ENCODE measurements at places on chromosomes 2 and 18.
A peak's percentile ranks its signal among the peaks of the same experiment; 100 is the strongest.

DNA sequence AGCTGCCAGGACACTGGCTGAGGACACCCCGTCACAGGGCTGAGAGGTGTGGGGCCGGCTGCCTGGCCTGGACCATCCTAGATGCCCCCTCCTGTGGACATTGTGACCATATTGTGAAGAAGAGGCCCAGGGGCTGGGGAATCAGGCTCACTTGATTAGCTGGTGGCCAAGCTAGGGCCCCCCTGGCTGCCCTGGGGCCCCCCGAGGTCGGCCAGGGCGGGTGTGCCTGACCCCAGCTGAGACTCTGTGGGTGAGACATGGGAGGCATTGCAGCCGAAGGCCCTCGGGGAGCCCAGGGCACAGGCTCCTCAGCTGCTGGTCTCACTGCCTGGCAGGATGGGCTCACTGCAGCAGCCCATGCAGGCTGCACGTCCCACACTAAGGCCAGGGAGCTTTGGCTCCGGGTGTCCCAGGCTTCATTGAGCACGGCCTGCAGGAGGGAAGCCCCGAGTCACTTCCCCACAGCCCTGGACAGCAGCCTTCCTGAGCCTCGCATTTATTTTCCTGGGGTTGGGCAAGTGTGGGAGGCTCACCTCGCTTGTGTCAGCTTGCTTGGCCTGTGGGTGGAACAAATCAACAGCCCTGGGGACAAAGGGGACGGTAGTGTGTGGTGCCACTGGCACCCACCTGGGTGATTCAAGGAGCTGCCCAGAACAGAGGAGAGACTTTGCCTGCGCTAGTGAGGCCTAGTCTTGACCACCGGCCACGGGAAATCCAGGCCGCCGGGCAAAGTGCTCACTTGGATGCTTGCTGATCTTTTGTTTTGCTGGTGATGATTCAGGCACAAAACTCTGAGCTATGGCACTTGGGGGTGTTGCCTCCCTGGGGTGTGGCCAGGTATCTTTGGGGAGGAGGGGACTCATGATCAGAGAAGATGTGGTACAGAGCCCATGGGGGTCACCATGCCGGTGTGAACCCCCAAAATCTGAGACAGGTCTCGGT, 1.3 kb downstream of the GAL3ST2 start:
- DNase-seq: no peak

- DNase-seq: no peak
These were observed 200.7 kb downstream of the BCL11A start for GRCh38 chr2:60352491-60353405.

DNA sequence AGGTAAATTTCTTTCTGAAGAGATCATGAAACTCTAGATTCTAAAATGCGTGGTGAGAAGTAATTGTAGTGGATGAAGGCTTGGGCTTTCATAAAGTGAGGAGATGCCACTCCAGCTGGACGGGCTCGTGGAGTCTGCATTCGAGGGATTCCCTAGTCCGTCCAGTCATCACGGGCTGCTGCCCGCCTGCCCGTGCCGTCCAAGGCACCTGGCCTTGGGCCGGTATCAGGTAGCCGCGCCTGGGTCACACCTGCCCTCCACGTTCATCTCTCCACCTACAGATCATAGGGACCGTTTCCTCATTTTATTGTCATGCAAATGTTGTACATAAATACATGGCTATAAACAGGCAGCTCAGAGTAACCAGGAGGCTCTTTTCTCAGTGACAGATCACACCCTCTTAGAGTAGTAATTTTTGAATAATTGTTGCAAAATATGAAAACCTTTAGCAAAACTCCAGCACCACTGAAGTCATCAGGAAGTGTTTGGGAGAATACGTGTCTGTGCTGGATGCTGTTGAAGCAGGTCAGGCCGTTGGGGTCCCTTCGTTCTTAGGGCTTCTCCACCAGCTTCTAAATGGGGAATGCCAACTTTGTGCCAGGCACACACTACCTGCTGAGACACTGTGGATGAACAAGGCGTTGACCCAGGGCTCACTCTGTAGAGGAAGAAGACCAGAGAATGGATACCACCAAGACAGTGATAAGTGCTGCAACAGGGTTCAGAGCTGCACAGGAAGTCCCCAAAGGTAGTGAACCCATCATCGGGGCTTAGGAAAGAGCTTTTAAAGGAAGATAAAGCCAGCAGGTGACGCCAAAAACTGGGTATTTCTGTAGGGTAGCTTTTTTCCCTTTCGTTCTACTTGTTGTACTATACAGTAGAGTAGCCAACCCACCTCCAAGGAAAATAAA, 112.5 kb downstream of the FAM210A start:
- no peak for DNase-seq

DNA sequence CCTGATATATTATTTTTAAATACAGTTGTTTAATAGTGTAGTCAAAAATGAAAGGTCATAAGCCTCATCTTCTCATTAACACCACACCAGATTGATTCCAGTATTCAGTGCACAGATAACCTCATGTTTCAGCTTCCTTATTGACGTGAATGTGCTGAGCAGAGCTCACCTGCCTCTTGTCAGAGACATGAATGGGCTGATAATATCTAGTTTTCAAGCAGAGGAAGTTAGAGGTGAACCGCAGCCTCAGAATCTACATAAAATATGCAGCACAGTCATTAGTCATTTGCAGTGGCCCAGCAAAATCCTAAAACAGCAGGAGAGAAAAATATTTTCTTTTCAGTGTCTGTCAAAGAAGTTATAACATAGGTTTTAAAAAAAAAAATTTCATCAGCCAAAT, 216.2 kb downstream of the GBX2 start:
- DNase-seq: peak; percentile 42

DNA sequence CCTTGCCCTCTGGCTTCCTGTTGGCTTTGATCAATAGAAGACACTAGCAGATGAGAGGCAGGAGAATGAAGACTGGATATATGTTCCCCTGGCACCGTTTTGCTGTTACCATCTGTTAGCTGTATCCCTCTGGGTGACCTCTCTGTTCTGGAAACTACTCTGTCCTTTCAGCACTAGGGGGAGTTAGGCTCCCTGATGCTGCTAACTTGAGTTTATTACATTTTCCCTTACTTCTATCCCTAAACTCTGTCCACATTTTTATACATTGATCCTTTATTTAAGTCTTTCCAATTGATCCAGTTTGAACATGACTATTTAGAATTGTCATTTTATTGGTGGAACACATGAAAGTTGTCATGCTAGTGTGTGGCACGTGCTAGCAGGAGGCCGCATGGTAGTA, 1014.3 kb upstream of the CDH2 start:
- no peak for DNase-seq

DNA sequence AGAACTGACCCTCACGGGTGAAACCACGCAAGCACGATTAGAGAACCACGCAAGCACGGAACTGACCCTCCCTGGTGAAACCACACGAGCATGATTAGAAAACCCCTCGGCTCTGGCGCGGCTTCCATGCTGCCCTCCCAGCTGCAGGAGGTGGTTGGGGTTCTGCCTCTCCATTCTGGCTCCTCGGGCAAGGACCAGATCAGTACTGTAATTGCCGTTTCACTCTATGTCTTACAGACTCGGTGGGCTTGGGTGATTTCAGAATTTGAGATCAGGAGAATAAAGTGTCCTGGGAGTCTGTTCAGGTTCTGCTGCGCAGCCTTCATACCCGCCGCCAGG, 58.3 kb upstream of the KCNG2 start:
- DNase-seq: no peak

DNA sequence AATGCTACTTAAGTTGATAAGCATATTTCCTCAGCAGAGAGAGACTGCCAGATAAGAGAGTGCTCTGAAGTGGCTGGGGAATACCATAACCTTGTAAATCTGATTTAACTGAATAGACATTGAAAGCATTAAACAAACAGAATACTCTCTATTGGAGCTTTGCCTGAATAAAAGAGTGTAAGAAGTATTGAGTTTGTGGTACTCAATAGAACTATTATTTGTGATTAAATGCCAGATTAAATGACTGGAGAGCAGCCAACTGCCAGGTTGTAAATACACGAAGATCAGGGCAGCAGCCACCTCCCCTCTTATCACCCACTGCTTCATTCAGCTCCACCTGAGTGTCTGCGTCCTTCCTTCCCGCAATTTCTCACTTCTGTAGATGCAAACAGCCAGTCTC, 373.6 kb downstream of the DCDC2C start:
- no peak for DNase-seq

DNA sequence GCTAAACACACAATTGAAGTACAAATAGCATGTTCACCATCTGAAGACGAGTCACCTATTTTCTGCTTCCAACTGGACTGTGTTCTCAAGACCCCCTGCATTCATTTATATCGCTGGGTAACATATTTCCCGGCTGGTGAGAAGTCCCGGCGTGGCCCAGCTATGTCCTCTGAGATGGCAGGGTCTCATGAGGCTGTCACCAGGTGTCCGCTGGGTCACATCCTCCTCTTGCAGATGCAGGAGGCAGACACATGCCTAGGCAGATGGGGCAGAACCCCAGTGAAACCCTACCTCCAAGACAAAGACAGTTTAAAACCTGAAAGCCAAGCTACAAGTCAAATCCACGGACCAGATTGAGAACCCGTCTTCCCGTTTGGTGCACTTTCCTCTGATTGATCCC, 36.8 kb upstream of the UBE2F start:
- DNase-seq: no peak

GRCh38 chr18:78376046-78376445, 603.6 kb upstream of the SALL3 start:
- no peak for DNase-seq

- DNase-seq: no peak
These were observed 89.7 kb upstream of the SH3BP4 start for GRCh38 chr2:234861841-234862735.

GRCh38 chr2:176892676-176893226, 319.8 kb upstream of the HNRNPA3 start:
- DNase-seq: no peak

All from CD4-positive, alpha-beta memory T cell (primary cell).